ENCODE measurements at places on chromosomes 3 and 15.

DNA sequence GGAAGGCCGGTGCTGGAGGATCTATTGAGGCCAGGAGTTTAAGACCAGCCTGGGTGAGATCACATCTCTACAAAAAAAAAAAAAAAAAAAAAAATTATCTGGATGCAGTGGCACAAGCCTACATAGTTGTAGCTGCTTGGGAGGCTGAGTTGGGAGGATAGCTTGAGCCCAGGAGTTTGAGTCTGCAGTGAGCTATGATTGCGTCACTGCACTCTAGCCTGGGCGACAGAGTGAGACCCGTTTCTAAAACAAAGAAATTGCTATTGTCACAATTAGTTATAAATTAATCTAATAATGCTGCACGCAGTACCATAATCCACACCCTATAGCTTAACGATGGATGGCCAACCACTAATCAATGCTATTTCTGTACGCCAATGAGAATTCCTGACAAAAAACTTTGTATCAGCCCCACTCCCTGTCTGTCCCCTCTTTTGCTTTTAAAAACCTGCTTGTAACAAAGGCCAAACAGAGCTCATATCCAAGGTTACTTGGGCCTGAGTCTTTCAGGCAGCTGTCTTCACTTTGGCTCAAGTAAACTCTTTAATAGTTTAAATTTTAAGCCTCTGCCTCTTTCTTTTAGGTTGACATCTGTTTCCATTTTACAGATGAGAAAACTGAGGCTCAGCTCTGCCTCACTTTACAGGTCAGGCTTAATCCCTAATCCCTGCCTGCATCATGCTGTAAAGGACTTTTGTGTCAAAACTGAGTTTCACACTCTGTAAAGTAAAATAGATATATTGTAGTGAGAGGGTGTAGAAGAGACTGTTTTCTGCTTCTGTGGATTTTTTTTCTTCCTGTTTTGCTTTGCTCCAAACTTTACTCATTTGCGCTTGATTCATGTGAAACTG is 10.9 kb downstream of the FLNB start:
- no peak for DNase-seq

DNA sequence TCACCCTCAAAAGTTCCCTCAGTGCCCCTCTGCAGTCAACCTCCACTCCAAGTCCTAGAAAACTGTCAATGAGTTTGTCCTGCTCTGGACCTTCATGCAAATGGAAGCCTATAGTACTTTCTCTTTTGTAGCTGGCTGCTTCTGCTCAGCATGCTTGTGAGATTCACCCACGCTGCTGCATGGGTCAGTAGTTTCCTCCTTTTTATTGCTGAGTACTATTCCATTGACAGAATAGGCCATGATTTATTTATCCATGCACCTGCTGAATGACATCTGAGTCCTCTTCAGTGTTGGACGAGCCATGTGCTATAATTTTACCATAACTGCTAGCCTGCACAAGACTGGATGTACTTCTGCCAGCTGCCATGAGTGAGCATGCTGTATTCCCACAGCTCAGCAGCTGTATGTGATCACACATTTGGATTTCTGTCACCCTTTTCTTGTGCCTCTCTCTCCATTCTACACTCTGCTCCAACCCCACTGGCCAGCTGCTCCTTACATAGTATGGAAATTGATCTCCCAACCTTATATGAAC is 26.3 kb downstream of the CDCP1 start:
- DNase-seq: no peak

GRCh38 chr3:187291001-187291511 is 481 bp downstream of the MASP1 start:
- DNase-seq: no peak

GRCh38 chr3:127707851-127708411 is 35.2 kb downstream of the ABTB1 start:
- DNase-seq: no peak

All from RPMI8226 (cell line).